ENCODE measurements at places on chromosomes 12 and 14. TPM values are rescaled to one million over a fixed set of nuclear protein-coding genes. Genes with fewer than 3 reads are reported as not detected.

Gene CHGA
- 708 TPM for polyA plus RNA-seq

GRCh38 chr12:91058786-91059185, 962 bp upstream of the KERA start:
- DNase-seq = no peak

GRCh38 chr12:6548966-6549683, 6.7 kb downstream of the IFFO1 start:
- no peak for DNase-seq

- no peak for DNase-seq
Observed at GRCh38 chr14:53408175-53408879, 255.2 kb upstream of the DDHD1 start.

DNA sequence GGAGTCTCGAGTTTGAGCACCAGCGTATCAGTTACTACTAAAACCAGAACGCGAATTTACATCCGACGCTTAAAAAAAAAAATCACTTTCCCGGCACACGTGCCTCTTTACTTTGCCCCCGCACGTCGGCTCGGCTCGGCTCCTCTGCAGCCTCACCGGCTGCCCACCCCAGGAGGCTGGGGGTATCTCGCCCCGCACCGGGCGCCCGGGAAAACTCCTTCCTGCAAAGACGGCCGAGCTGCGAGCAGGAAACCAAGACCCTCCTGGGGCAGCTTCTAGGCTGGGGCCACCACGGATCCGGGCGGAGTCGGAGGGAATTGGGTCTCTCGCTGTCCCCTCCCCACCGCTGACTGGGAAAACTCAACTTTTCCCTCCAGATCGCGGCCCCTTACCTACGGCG, 610 bp downstream of the VSIG10 start:
- no peak for DNase-seq

Measured in large intestine (tissue), 12 donors.